ENCODE measurements at places on chromosomes 6 and 20.

GRCh38 chr6:41122373-41122772 lies 31.8 kb downstream of the TREML1 start:
- DNase-seq = no peak

GRCh38 chr6:1003394-1004160 lies 308.3 kb upstream of the FOXQ1 start:
- DNase-seq = no peak

GRCh38 chr20:62346398-62347150 lies 20.5 kb downstream of the LAMA5 start:
- DNase-seq = no peak

DNA sequence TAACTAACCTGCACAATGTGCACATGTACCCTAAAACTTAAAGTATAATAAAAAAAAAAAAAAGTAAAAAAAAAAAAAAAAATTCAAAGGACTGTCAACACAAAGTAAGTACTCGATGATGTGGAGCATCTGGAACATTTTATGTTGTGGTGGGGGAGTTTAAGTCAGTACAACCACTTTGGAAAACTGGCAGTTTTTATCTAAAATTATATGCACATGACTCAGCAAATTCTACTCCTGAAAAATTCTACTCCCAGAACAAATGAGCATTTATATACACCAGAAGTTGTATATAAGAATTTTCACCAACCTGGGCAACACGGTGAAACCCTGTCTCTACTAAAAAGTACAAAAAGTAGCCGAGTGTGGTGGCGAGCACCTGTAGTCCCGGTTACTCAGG lies 36.9 kb upstream of the CCDC28A start:
- no peak for DNase-seq

DNA sequence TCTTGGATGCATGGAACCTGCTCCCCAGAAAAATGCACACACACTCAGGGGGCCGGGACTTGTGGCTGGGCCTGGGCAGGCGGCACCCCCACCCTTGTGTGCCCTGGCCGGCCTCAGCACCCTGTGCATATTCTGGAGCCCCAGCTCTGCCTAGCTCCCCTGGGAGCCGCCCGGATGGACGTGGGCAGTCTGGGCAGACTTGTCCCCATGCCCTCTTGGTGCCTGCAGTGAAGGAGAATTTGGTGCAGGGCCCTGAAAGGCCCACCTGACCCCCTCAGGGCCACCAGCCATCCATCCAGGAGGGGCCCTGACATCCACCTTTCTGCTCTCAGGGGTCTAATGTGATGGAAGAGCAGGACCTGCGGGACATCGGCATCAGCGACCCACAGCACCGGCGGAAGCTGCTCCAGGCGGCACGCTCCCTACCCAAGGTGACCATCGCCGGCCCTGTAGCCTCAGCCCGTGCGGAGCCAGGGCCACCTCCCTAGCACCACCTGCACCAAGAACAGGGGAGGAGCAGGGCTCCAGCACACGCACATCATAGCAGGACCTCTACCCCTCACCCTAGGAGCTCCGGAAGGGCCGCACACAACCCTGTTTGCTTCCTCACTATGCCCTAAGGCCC lies 62.8 kb downstream of the TCP11 start:
- DNase-seq = no peak

DNA sequence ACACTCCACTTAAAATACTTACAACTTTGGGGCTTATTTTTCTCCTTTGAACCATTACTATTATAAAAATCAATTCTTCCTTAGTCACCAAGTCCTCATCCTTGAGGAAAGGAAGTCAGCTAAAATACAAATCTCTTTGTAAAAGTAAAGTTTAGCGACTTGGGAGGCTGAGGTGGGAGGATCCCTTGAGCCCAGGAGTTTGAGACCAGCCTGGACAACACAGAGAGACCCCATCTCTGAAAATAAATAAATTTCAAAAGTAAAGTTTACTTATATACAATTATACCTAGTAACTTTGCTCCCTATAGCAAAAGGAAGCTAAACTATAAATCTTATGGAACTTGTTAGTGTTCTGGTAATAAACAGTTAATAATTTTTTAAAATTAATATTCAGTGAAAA lies 40.4 kb downstream of the MYB start:
- DNase-seq = no peak

DNA sequence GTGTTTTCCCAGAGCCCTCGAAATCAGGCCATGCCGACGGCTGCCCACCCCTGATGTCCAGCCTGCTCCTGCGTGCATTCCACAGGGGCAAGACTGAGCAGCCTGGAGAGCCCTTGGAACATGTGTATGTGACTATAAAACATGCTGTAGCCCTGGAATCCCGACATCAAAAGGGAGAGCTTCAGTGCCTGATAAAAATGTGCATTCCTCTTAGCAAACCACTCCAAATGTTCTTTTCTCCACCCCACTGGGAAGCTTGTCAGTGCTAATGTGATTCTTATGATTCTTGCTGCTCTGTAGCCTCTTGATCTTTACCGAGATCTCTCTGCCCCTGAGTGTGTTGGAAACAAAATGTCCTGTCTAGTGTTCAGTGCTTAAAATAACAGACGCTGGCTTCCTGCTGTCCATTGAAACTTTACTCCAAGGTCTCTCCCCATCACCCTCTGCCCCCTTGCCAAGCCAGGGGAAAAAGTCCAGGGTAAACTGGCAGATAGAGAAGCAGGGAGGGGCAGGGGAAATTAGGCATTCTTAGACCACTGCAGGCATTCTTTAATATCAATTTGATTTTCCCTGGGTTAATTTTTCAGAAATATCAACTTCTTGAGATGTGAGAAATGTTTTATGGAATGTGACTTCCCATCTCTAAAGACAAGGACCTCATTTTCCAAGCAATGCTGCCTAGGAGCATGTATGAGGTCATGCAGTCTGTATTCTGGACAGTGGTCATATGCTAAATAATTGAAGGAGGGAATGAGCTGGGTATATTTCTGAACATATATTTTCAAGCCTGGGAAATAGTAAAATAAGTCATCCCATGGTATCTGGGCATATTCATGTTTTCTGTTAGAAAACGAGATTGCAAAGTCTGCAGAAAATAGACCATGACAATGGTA lies 73.8 kb upstream of the ISM1 start:
- DNase-seq = no peak

DNA sequence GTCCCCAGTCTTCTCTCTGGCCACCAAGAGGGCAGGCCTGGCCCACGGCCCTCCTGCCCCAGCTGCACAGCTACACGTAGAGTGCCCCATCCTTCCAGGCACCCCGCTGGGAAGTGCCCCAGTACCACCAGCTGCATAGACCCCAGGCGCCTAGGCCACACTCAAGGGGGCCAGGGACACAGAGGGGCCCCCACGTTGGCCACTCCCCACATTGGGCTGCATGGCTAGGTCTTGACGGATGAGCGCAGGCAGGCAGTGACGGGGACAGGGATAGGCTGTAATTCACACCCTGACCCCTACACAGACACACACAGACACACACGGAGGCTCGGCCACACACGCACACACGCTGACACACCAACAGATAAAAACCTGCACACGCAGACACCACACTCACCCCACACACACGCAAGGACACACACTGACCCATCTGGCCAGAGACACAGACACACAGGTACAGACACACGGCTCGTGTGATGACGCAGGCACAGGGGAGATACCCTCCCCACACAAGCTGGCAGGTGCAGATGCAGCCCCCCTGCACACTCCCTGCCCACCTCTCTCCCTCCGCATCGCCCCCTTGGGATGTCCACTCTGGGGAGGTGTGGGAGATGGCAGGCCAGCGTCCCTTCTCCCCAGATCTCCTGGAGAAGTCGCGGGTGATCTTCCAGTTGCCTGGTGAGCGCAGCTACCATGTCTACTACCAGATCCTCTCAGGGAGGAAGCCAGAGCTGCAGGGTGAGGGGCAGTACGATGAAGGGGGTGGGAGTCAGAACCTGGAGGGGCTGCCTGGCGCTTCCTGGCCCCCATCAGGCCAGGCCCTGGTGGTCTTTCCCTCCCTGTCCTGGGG lies 30.0 kb downstream of the MYH7B start:
- no peak for DNase-seq

DNA sequence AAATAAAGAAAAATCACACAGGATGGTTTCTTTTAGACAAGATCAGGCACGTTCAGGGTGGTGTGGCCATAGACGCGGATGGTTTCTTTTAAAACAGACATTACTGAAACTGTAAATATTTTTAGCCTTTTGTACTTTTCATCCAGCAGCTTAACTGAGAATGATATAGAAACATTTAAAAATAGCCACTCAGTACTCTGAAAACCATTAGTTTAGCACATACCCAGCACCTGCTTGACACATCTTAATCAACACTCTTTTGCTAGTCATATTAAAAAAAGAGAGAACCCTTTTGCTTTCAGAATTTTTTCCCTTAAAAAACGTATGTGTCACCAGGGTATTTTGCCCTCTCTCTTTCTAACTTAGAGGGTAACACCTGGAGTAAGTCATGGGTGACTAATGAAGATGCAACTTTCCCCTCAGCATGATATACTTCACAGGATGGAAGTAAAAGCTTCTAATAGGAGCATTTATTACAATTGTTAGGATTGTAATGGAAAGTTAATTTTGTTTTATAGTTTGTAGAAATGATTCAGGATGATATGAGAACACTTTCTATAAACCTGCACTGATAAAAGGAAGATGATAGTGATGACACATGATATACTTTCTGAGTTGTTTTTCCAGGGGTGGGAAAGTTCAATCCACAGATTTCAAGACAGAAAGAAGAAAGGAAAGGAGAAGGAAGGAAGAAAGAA lies 45.2 kb downstream of the BACH2 start:
- DNase-seq = no peak

DNA sequence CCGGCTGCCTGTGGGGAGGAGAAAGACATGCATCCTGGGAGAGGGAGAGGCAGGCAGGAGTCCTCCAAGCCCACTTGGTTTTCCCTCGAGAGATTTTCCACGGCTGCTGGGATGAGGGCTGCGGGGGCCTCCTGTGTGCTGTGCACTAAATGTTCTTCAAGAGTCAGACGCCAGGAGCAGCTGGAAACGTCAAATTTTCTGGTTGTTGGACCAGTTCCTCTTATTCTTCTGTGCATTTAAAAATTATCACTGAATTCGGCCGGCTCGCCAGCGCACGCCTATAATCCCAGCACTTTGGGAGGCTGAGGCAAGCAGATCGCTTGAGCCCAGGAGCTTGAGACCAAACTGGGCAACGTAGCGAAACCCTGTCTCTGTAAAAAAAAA lies 32.8 kb upstream of the NTSR1 start:
- DNase-seq = no peak

- DNase-seq = no peak
Measured at GRCh38 chr6:137759624-137760023, 107.4 kb upstream of the TNFAIP3 start.

GRCh38 chr20:63831646-63831992 lies 555 bp upstream of the ZBTB46 start:
- no peak for DNase-seq

DNA sequence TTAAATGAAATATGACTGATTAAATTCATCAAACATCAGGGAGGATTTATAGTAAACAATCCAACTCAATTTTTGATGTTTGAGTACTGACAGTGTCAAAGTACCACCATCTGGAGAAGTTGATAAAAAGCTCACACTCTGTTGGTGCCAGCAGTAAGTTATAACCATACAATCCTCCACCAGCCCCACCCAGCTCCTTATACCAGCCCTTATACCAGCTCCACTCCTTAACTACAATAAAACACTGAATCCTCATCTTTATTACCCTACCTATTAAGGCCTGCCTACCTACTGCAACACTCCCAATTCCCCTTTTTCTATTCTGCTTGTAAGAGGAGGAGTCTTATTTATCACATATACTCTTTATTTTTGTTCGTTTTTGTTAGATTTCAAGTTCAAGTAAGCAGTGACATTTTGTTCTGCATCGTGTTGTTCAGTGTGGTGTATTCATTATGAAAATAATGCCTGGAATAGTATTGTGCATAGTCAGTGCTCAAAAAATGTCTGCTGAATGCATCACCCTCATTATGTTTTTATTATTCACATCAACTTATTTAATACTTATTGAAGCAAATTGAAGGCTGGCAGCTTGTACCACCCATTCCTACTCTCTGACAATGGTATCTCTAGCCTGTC lies 954.7 kb upstream of the ADGRB3 start:
- DNase-seq = no peak

- DNase-seq = no peak
Measured at GRCh38 chr6:139290787-139291311, 949 bp downstream of the TXLNB start.

DNA sequence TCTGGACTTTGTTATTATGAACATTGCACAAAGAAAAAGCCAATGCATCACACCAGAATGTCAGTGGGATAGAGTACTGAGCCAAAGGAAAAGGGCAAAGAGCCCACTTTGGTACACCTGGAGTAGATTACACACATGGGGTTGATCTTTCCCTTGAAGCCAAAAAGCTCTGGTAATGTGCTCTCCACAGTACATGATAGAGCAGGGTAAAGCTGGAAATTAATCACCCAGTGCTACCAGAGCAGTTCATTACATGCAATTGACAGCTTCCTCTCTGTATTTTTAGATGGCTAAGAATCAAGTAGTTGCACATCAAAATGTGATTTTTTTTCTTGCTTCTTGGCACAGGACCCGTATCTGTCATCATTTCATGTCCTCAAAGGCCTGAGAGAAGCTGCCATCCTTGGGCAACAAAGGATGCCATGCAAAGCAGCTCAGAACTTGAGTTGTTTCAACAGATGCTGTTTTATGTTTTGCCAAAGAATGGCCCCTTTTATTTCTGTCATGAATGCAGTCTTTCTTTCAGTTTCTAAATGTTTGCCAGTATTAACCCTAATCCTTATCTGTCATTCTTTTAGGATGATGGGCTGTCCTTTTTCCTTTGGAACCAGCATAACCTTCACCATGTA lies 88.1 kb downstream of the HDGFL1 start:
- no peak for DNase-seq

DNA sequence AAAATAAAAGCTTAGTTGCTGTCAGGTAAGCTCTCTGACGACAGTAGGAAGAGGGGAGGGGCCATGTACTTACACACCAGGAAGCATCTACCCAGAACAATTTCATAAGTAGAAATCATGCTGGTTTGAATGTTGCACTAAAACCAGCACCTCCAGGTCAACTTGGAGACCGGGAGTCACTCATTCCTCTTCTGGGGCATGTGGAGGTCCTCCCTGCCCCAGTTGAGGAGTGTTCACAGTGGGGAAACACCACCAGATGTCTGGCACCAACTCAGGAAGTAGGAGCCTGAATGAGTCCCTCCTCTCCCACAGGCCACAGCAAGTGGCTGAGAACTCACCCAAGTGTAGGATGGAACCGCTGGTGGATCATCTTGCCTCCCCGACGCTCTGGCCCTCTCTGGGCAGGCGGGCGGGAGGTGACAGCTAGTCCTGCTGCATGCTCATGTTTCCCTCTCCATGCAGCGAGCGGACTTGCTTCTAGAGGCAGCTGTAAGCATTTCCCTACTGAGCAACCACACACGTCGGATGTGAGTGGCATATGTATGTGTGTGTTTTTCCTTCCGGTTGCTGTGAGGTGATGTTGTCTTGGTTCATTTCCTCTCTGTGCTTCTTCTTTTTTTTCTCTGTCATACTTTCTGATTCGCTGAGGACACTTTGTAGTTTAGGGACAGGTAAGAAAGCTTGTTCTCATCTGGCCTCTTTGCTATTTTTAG lies 149.5 kb upstream of the NEDD9 start:
- DNase-seq = no peak

DNA sequence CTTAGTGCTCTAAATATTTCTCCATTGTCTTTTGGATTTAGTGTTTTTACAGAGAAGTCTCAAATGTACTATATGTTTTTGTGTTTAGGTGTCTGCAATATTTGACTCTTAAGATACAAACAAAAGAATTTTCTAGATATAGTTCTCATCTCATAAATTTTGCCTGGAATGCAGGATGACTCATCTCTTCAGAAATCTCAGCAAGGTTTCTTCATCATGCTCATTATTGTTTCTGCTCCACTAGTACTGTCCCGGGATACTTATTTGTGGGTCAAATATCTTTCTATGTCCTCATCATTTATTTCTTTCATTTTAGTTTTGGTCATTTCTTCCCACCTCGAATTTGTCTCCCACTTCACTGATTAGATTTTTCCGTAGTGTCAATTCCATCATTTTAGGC lies 9.5 kb downstream of the AHI1 start:
- no peak for DNase-seq
